Anterior cingulate cortex (tissue), 58 donors: ENCODE measurements at places on chromosomes 16 and 17.

GRCh38 chr17:48074322-48075081 lies 26.3 kb downstream of the NFE2L1 start:
- peak; percentile 70 for DNase-seq

GRCh38 chr16:78800523-78800922 lies 701.1 kb downstream of the WWOX start:
- DNase-seq, result no peak

DNA sequence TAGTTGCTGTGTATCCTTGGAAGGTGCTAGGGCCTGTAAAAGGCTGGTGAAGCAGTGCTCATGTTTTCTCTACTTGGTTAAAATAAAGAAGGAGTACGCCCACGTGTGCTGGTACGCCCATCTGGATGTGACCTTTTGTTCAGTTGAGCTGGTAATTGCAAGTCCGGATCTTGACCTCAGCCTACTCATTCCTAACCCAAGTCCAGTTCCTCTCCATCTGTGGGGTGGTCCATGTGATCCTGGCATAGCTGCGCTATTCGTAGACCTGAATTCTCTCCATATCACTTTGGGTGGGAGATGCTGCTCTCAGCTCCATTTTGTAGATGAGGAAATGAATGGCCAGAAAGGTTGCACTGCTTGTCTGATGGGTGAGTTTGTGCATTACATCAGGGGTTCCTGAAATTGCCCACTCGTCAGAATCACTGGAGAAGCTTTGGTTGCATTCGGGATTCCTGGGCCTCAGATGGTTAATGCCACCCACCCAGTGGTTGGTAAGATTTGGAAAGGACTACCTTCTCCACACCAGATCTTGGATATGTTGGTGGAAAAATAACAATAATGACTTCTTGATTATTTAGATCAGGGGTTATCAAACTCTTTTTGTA lies 328.8 kb downstream of the CPPED1 start:
- DNase-seq, result no peak

- no peak for DNase-seq
These were observed 18.3 kb downstream of the POLR3K start for GRCh38 chr16:35011-35677.
